Fibroblast of villous mesenchyme (primary cell): ENCODE measurements at places on chromosomes 1 and 21.

DNA sequence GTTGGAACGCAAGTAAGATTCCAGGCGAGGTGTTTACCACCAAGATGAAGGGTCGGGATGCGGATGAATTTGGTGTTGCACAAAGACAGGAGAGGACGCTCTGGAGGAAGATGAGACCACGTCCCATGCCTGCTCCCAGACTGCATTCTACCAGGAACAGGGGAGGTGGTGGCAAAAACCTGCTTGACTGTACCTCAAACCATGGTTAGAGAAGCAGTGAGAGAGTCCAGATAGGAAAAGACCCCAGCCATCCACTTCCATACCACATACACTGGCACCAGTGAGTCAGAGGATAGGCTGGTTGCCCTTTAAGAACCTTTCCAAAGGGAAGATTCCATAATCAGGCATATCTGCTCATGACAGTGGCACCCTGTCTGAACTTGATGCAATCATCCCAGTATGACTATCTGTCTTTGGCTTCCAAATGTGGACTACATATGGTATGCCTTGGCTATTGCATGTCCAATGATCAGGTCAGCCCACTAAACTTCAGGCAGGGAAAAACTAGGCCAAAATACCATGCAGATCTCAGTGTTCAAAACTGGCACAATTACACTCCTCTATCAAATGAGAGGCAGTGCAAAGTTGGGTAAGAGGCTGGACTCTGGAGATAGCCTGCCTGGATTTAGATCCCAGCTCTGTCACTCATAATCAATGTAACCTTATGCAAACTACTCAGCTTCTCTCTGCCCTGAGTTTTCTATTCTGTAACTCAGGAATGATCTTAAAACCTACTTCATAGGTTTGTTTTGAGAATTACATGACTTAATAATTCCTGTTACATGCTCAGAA is 20.6 kb downstream of the NPR1 start:
- peak; percentile 61 for DNase-seq

GRCh38 chr1:183030053-183030452 is 6.8 kb downstream of the LAMC1 start:
- DNase-seq = peak; percentile 85

DNA sequence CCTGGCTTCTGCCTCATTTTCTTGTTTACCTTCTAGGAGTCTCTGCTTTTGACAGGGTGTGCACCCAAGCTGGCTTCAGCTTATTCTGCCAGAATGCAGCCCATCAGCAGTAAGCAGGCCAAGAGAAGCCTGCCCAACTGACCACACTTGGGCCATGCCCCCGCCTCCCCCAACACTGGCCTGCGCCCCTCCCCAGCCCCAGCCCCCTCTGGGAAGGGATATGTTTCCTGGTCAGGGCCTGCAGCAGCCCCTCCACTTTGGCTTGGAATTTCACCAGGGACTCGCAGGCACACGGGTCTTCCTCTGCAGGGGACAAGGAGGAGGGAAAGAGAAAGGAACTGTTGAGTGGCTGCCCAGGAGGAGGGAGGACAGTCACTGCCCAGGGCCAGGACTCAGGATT is 9.4 kb downstream of the MATN1 start:
- DNase-seq = no peak

- no peak for DNase-seq
These were observed 115.5 kb upstream of the VAV3 start for GRCh38 chr1:108080448-108080847.

DNA sequence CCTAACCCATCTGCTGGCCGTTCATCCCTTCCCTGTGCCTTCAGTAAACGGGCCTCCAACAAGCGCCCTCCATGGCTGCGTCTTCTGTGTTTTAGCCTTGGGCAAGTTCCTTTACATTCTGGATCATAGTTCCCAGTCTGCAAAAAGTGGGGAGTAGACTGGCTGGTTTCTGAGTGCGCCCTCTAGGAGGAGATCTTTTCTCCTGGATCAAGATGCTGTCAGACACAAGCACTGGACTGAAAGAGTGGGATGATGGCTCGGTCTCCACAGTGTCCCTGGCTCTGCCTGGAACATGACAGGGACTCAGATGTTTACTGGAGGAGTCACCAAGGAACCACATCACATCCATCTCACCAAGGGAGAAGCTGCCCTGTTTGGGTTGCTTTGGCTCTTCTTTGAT is 88.8 kb downstream of the PRDM2 start:
- no peak for DNase-seq
